Heart right ventricle (tissue), 16 donors: ENCODE measurements at places on chromosomes 6 and 20.

GRCh38 chr6:169881976-169882375, 130.6 kb downstream of the ERMARD start:
- no peak for DNase-seq

GRCh38 chr6:90442366-90442765, 144.5 kb downstream of the MAP3K7 start:
- DNase-seq, result no peak

GRCh38 chr6:42331019-42331418, 113.4 kb upstream of the MRPS10 start:
- no peak for DNase-seq

DNA sequence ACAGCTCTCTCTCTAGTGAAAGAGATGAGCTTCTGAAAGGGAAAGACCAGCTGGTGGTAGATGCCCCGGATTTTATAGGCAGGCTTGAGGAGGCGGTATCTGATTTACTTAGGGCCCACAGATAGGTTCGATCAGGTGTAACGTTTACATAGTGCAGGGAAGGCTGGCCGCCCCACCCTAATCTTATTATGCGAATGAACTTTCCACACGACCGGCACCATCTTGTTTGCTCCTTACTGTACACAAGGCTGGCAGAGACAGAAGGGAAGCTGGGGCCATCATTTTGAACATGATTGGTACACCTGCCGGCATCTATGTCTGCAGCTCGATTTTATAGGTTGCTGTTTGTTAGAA, 212.0 kb upstream of the JARID2 start:
- DNase-seq, result no peak

DNA sequence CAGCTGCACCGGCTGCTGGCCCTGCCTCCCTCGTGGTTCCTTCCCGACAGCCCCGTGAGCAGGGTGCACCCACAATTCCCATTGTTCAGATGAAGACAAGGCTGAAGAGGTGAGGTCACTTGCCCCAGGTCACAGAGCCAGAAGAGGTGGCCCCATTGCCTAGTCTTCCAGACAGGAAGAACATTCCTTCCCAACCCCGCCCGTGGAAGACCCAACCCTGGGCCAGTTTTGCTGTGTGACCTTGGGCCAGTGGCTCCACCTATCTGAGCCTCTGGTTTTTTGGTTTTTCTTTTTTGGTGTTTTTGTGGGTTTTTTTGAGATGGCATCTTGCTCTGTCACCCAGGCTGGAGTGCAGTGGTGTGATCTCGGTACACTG, 61.7 kb downstream of the RIPOR3 start:
- no peak for DNase-seq

DNA sequence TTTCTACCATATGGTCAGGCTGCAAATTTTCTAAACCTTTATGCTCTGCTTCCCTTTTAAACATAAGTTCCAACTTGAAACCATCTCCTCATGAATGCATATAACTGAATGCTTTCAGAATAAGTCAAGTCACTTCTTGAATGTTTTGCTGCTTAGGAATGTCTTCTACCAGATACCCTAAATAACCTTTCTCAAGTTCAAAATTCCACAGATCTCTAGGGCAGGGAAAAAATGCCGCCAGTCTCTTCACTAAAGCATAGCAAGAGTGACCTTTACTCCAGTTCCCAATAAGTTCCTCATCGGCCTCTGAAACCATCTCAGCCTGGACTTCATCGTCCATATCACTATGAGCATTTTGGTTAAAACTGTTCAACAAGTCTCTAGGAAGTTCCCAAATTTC, 1011.2 kb upstream of the CITED2 start:
- DNase-seq, result no peak
